ENCODE measurements at places on chromosomes 16 and 17.

DNA sequence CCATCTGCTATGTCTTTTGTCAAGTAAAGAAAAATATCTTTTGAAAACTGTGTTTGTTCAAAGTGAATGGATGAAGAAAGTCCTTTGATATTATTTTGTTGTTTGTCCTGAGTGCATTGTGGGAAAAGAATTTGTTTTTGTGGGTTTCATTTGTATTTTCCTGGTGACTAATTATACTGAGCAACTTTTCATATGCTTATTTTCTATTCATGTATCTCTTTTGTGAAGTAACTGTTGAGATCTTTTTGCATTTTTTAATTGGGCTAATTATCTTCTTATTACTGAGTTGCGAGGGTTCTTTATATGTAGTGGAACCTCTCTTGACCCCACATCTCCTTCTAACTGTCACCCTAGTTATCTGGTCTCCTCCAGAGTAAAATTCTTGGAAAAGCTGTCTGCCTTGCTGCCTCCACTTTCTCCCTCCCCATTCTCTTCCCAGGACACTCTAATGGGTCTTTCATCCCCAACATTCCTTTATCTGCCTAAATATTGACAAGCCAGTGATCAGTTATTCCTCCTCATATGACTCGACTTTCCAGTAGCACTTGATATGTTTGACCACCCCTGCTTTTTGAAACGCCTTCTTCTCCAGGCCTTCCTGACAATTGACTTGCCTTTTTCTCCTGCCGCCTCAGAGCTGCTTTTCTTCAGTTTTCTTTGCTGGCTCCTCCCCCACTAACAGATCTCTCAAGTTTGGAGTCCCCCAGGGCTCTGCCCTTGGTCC lies 117.6 kb upstream of the HAS3 start:
- DNase-seq: no peak

DNA sequence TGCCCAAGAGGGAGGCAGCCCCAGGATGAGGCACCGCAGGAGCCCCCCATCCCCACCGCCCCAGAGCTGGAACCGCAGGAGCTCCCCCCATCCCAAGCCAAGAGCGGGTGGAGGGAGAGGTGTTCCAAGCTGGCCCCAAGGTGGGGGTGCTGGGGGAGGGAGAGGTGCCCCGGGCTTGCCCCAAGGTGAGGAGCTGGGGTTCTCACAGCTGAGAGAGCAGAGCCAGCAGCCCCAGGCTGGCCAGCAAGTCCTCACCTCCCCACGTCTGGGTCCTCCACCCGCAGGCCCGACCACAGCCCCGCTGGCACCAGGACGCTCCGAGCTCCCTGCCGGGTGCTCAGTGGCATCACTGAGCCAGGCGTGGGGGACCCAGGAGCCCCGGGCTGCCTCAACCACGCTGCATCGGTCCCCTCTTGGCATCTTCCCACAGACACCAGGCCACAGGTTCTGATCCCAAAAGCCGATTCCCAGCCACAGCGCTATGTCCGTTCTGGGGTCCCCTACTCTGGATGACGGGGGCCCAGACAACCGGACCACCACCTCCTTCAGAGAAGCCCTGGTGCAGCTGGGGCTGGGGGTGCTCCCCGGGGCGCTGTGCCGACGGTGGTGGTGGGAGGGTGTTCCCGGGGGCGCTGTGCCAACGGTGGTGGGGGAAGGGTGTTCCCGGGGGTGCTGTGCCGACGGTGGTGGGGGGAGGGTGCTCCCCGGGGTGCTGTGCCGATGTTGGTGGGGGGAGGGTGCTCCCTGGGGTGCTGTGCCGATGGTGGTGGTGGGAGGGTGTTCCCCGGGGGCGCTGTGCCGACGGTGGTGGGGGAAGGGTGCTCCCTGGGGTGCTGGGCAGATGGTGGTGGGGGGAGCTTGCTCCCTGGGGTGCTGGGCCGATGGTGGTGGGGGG lies 15.4 kb upstream of the WDR45B start:
- DNase-seq: no peak

GRCh38 chr16:16014329-16015224 lies 65.2 kb downstream of the ABCC1 start:
- DNase-seq: no peak

DNA sequence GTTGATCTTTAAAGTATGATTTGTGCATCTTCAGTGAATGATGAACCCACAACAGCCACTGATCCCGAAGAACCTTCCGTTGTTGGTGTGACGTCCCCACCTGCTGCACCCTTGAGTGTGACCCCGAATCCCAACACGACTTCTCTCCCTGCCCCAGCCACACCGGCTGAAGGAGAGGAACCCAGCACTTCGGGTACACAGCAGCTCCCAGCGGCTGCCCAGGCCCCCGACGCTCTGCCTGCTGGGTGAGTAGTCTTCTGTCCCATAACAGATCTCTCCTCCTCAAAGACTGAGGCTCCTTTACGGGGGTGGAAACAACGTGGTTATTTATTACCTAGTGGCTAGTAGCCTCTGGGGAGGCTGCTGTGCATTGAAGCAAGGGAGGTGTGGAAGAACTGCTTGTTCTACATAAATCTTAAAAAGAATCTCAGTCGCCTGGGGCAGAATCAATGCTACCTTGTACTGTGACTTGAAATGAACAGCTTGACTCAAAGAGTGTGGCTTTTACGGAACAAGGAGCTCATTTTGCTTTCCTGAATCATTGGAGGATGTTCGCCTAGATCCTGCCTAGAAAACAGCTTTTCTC lies 63.0 kb upstream of the CLEC18A start:
- no peak for DNase-seq

DNA sequence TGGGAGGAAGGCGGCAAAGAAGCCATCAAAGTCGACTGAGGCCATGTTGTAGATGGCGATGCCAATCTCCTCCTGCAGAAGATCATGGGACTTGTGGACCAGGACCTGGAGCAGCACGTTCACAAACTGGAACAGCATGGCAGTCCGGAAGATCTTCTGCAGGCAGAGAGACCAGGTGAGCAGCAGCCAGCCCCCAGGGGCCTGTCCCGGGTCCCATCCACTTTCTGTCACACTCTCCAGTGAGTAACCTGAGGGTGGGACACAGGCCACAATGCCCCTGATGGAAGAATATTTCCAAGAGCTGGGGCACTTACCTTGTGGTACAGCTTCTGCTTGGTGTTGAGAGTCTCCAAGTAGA lies 38.0 kb upstream of the GSG1L start:
- no peak for DNase-seq

DNA sequence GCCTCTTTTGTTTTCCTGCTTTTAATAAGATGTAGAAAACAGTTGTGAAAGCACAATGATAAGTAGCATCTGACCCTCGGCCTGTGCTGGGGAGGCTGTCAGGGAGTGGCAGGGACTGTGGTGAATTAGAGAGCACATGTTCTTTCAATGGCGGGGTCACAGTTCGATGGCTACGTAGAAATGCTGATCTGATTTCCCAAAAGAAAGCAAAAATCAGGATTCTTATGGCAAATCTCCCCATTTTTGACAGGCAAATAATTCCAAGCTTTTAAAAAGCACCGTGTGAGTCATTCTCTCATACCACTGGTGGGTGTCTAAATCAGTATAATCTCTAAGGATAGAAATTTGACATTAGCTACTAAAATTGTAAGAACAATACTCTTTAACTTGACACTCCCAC lies 4.2 kb upstream of the MAPK7 start:
- DNase-seq: no peak

DNA sequence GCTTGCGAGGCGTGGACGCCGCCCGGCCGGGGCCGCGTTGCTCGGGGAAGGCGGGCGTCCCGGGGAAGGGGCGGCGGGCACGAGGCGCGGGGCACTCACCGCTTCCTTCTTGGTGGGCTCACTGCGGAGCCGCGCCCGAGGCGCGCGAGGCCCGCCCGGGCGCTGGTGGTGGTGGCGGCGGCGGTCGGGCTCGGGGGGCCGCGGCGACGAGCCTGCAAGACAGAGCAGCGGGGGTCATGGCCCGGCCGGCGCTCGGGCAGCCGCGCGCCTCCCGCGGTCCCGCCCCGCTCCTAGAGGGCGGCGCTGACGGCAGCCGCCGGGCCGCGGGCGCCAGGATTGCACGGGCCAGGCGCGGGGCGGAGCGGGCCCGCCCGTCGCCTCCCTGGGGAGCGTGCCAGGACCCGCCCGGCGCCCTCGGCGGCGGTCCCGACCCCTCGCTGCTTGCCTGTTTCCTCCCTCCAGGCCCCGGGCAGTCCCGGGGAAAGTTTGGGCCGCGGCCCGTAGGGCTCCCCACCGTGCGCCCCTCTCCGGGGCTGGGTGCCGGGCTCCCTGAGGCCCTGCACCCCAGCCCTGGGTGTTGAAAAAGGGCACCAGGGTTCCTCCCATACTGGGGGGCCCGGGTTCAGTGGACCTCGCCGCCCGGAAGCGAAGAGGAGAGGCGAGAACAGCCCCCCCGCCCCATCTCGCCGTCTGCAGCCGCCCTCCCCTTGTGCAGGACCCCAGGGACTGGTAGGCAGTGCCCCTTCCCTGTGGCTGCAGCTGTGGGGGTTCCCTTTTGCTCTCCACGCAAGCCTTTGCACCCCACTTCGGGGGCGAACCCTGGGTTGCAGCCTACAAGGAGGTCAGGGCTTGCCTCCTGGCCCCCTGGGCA lies at the start of gene C16orf74:
C16orf74 (minus strand) TSS at position 270 of the 871 bp plus-strand sequence. CDS start 15,879 bp downstream, outside the sequence.
- no peak for DNase-seq

DNA sequence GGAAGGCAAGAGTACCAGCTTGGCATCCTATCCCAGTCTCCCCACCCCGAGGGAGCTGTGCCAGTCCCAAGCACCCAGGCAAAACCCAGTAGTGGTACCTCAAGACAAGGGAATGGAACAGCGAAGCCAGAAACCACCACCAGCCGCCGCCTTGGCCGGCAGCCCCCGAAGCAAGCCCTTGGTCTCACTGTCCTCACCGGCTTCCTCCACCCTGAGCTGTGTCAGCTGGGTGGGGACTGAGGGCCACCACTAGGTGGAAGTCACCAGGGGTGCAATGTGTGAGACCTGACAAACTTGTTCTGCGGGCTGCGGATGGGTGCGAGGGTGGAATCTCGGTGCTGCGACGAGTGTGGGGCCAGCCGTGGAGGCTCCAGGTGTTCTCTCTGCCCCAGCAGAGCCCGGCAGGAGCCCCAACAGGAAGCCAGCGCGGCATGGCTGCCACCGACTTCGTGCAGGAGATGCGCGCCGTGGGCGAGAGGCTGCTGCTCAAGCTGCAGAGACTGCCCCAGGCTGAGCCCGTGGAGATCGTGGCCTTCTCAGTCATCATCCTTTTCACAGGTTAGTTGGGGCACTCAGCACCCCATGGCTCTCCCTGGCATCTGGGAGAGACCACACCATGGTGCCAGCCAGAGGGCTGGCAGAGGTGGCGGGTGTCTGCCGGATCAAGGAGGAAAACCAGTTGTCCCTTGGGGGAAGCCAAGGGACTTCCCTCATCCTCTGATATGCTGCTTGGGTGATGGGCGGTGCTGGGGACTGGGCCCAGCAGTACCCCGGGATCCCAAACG lies 6.7 kb downstream of the SMIM5 start:
- no peak for DNase-seq

DNA sequence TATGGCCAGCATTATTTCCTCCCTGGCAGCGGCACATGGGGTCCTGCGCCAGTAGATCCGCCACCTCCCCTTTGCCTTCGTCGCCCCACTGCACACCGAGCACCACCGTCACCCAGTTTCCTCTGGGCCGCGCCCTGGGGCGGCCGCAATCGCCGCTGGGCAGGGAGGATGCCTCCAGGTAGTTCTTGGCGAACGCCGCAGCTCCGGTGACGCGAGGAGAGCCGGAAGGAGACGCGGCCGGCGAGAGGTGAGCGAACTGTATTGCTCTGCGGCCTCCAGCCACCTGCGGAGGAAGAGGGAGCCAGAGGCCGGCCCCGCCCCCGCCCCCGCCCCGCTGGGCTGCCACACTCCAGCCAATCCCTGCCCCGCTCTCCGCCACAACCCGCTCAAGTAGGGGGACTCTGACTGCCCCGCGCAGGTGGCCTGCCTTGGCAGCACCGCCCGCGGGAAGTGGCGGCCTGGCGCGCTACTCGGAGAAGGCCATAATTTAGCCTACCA lies 11.8 kb upstream of the SLFN13 start:
- DNase-seq: no peak

GRCh38 chr16:25771812-25772568 lies 80.2 kb downstream of the HS3ST4 start:
- no peak for DNase-seq

GRCh38 chr17:67759355-67760171 lies 41.8 kb downstream of the NOL11 start:
- no peak for DNase-seq

- no peak for DNase-seq
Measured at GRCh38 chr17:31528291-31528874, 136.9 kb downstream of the RAB11FIP4 start.

GRCh38 chr17:83080579-83080857 lies 1.1 kb downstream of the METRNL start:
- DNase-seq: no peak

GRCh38 chr17:77328823-77329740 lies 188.3 kb downstream of the SEC14L1 start:
- no peak for DNase-seq

DNA sequence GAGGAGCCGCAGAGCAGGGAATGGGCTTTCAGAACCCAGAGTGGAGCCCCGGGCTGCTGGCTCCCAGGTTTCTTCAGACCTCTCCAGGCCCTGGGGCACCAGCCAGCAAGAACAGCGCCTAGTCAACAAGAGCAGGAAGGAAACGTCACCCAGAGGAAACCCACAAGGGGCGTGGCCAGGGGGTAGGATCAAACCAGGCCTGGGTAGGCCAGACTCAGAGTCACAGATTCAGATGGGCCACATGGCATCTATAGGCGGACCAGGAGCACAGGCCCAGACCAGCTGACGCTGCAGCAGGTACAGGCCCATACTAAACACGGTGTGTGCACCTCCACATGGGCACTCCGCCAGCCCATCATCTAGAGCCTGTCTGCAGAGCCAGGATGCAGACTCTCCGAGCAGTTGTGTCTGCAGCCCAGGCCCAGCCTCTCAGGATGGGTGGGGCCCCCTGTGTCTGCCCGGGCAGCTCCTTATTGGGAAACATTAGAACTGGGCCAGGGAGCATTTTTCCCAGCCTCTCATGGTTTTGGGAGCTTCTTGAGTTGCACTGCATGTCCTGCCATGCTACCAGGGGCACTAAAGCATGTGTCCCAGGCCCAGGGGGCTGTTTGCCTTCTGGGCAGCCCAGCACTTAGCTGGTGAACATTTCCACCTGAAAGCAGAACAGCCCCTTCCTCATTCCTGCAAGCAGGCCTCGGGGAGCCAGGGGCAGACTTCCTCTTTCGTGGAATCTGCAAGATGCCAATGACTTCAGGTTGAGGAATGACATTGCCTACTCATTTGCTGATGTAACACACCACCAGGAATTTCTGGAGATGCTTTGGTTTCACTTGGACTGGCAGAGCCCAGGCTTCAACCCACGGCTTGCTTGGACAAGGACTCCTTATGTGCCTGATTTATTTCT lies at the start of gene NLRP1:
NLRP1 (minus strand) TSS at position 127 of the 904 bp plus-strand sequence. CDS start 552 bp downstream, outside the sequence.
- peak; percentile 80 for DNase-seq
